DMS79 treated with DMSO at 0.1 percent for 48 hours (cell line): ENCODE measurements at places on chromosomes 11 and 22.
A peak's percentile ranks its signal among the peaks of the same experiment; 100 is the strongest.

- no peak for DNase-seq
These were observed 6.3 kb downstream of the SLC7A4 start for GRCh38 chr22:21025763-21026755.

DNA sequence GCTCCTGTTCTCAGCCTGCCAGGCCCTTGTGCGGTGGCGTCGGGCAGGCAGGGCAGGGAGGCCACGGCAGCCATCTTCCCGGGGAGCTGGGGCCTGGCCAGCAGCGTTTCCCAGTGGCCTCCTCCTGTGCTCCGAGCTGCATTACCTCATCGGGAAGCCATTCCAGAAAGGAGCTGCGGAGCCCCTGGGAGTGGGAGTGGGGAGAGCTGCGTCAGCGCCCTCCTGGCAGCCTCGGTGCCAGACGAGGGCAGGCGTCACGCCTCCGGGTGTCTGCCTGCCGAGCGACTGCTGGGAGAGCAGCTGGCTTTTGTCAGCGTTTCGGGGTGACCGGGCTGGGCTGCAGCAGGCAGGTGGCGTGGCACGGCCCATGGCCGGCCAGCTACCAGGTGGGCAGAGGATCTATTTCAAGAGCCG, 30.9 kb upstream of the WNT7B start:
- peak; percentile 56 for DNase-seq

- no peak for DNase-seq
These were observed 37.8 kb downstream of the PACS1 start for GRCh38 chr11:66107600-66108510.

GRCh38 chr11:26073646-26074045, 258.3 kb upstream of the ANO3 start:
- no peak for DNase-seq

- no peak for DNase-seq
These were observed at the start of gene MUC15 for GRCh38 chr11:26571861-26572654. Gene MUC15, minus strand, starts transcription at chr11:26572263. Its CDS starts 5,169 bp downstream, at chr11:26567094.

DNA sequence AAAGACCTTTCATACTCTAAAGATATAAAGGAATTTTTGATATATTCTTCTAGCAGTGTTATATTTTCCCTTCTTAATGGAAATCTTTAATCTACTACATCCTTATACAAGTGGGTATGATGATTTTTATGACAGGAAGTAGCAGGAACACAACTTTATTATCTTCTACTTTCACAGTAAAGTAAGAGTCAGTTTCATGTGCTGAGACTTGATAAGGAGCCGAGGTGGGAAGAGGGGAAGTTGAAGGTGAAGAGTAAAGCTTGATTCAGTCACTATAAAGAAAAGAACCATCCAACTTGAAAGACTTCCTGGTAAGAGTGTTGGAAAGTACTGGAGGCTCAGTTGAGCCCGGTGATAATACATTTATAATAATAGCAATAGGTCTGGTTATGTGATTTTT, 82.1 kb upstream of the PTH start:
- DNase-seq, result no peak

DNA sequence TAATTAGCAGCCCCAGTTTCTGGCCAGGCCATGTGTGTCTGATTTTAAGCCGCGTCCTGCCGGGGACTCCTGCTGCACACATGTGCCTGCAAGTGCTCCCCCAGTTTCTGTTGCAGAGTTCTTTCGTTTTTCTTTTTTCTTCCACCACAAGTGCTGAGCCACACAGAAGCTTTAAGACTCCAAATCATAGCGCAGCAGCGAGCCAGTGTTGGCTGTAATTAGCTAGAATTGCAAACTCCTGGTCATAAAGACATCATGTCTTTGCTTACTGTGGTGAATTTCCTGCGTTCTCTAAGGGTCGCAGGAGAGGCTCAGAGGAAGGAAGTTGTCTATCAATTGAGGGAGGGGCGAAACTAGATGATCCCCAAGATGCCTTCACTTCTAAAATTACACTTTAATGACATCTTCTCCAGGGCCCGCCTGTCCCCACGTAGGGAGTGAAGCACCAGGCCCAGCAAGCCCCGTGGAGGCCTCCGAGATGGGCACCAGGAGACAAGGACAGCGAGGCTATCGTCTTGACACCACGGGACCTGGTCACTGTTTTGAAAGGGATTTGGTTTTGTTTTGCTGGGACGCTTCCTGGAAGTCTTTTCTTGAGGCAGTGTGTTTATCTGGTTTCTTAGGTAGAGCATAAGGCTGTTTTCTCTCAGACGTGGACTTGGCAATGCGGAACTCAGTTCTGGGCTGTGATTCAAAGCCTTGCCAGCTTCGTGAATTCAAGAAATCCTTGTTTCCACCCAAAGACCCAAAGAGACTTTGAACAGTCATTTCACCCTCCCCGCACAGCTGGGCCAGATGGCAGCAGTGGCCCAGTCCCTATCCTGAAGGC, 71.8 kb downstream of the UBASH3B start:
- no peak for DNase-seq

DNA sequence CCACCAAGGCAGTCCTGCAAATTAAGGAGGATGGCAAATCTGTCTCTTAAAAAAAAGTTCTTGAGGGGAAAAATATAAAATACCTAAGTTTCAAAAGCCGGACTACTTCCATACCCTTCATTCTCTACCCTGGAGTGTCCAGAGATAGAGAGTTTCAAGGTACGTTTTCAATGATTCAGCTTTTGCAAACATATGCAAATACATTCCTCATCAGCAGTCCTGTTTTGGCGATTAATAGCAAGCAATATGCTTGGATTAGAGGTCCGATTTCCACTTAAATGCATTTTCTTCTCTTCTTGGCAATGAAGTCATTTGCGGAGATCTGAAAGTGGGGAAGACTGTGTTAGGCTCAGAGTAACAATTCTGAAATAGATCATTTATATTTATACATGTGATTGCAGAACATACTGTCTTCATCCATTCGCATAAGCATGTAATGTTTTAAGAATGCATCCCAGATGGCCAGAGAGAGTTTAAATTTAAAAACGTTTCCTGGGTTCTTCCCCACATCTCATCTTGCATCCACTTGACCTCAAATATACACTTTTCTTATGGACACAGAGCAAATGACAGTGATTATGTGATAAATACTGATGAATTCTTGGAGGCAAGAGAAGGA, 13.8 kb upstream of the TFIP11 start:
- DNase-seq, result no peak

GRCh38 chr11:33636104-33636503, 64.5 kb downstream of the C11orf91 start:
- no peak for DNase-seq

- DNase-seq, result no peak
These were observed 5.4 kb downstream of the RAB38 start for GRCh38 chr11:88169881-88170280.

- no peak for DNase-seq
These were observed 12.2 kb upstream of the VWCE start for GRCh38 chr11:61307354-61307753.

GRCh38 chr11:19557720-19558140, 154.9 kb upstream of the NAV2 start:
- DNase-seq, result peak; percentile 59

DNA sequence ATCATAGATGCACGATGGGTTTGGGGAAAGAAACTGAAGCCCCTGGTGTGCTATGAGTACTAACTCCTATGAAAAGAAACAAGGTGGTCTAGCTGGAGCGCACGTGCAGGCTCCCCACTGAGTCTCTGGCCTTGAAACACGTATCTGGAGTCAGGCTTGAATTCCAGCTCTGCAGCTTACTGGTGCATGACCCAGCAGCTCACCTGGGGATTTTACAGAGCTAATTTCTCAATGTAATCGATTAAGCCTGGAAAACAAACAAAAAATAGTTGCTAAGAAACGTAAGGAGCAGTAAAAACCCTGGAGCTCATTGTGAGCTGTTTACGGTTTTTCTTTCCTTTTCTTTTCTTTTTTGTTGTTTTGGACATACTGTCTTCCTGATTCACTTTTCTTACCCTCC, 12.3 kb downstream of the KCNJ1 start:
- DNase-seq, result no peak

GRCh38 chr11:16605894-16606783, 132.3 kb upstream of the C11orf58 start:
- peak; percentile 95 for DNase-seq

GRCh38 chr11:19763330-19763729, 50.7 kb downstream of the NAV2 start:
- no peak for DNase-seq

GRCh38 chr22:33682927-33683326, 237.3 kb downstream of the LARGE1 start:
- no peak for DNase-seq

GRCh38 chr11:57205041-57205641, 23.4 kb downstream of the LRRC55 start:
- no peak for DNase-seq

DNA sequence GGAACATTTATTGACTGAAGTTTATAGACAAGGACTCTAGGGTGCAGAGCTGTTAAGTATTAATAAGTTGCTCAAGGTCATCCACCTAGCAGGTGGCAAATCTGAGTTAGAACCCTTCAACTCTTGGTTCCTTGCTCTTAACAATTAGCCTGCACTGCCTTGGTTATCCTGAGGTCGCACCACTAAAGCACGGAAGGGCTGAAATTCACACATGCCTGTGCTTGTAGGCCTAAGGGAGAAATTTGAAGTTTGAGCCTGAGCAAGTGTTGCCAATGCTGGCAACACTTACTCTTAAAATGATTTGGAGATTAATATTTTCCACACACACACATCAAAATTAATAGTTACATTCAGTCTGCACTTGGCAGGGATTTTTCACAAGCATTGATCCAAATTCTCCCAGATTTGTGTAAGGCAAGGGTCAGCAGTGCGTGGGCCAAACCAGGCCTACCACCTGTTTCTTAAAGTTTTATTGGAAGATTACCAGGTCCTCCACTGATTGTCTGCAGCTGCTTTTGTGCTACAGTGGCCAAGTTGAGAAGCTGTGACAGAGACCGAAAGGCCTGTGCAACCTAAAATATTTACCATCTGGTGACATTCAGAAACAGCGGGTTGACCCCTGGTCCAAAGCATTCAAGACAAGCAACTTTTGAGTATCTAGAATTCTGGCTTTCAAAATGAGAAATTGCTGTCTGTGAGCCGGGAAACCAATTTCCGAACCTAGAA, 16.3 kb downstream of the APOL5 start:
- no peak for DNase-seq

GRCh38 chr22:31344256-31344577, 1.9 kb downstream of the PATZ1 start:
- DNase-seq, result no peak

GRCh38 chr11:134452026-134452837, 40.2 kb upstream of the B3GAT1 start:
- DNase-seq, result no peak

GRCh38 chr22:49825944-49826602, 1.6 kb downstream of the BRD1 start:
- DNase-seq, result no peak

DNA sequence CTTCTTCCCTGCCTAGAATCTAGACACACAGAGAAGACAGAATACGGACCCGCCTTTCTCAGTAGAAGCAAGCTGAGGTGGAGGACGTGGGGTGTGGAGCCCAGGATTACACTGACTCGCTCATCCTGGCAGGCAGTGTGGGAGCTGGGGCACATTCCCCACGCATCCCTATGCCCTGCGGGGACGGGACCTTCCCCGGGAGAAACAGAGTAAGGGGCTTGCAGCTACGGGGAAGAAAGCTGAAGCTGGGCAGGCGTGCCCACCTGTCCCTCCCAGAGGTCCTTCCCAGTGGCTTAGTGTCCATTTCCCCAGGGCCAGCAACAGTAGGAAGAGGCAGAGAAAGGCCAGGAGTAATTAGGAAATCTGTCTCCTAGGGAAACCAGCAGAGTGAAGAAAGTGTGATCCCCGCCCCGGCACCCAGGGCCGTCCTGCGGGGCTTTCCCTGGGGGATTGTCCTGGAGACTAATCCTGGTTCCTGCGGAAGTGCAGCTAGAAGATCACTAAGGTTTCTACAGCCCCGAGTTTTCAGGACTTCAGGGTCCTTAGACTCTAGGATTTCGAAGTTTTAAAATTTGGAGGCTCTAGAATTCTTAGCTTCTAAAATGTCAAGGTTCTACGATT, 7.8 kb downstream of the DNAJB13 start:
- DNase-seq, result no peak

- DNase-seq, result peak; percentile 73
These were observed 69.4 kb upstream of the FGF3 start for GRCh38 chr11:69888483-69889181.

DNA sequence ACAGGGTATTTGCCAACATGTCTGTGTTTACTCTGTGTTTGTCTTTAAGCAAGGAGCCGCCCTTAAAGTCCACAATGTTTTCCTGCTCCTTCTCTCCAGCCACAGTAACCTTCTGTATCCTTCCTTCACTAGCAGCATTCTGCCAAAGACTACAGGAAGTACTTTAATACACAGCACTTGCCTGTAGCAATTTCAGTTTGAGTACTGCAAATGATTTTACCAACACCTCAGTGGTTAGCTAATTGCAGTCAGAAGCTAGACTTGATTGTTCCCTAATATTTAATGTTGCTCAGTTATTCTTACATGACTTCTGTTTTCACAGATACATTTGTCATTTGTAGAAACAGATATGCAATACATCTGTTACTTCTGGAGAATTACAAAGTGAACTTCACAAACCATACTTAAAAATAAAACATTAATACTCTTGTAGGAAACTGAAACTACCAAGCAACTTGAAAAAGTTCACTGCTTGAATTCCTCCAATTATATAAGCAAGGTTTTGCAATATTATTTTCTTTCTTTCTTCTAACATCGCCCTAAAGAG, 69.1 kb downstream of the FCHSD2 start:
- no peak for DNase-seq

- no peak for DNase-seq
These were observed 14.7 kb upstream of the TAB1 start for GRCh38 chr22:39384750-39385480.

- no peak for DNase-seq
These were observed 7.4 kb upstream of the CCDC34 start for GRCh38 chr11:27370374-27370773.
